ENCODE measurements at places on chromosomes 13 and 19. TPM values are rescaled to one million over a fixed set of nuclear protein-coding genes. Genes with fewer than 3 reads are reported as not detected.

- no peaks in the 10 kb centered on the region for H3K36me3 ChIP-seq
- H3K4me3 ChIP-seq = no peak overlapping the region
- no peaks in the 10 kb centered on the region for H3K27me3 ChIP-seq
- no peak for DNase-seq
- H3K4me1 ChIP-seq = no peaks in the 10 kb centered on the region
- no peak overlapping the region for H3K27ac ChIP-seq
Measured at GRCh38 chr13:93146584-93147297, 79.9 kb upstream of the GPC6 start.

- H3K27ac ChIP-seq = no peak overlapping the region
- H3K4me1 ChIP-seq = no peaks in the 10 kb centered on the region
- H3K36me3 ChIP-seq = no peaks in the 10 kb centered on the region
- no peak for DNase-seq
Measured at GRCh38 chr13:109144693-109145437, 515.5 kb downstream of the MYO16 start.

Gene SIGLECL1
- not detected for total RNA-seq

Gene ELSPBP1
- not detected for total RNA-seq

Gene FLT3LG
- 151 TPM for total RNA-seq

Gene MZF1
- 18.1 TPM for total RNA-seq

Gene CEACAM7
- not detected for total RNA-seq
